ENCODE measurements at places on chromosomes 6 and 20. TPM values are rescaled to one million over a fixed set of nuclear protein-coding genes. Genes with fewer than 3 reads are reported as not detected.

SPAG4 gene
- 15.7 TPM for total RNA-seq

DNA sequence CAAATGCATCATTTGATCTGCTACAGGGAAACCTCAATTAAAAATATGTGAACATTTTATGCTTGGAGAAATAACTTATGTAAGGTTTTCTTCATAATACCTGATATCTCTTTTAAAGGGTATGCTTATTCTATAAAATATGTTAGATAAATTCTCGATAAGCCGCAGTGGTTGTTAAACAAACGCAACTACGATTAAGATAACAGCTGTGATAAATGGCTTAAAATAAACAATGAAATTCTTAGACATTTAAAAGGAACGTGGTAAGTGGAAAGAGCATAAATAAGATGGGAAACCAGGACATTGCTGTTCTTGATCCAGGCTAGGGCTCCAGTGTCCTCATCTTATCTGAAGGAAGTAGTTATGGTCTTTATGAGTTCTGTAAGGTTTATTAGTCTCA is 415.9 kb downstream of the CD83 start:
- H3K4me3 ChIP-seq = no peak overlapping the region
- no peak overlapping the region for H3K27ac ChIP-seq
- no peaks in the 10 kb centered on the region for H3K27me3 ChIP-seq
- DNase-seq = no peak
- no peaks in the 10 kb centered on the region for H3K36me3 ChIP-seq
- H3K4me1 ChIP-seq = peaks cover 2% of the 10 kb centered on the region

GRCh38 chr6:150144294-150144868 is 1.5 kb downstream of the PPP1R14C start:
- H3K4me1 ChIP-seq = peaks cover 5% of the 10 kb centered on the region
- no peaks in the 10 kb centered on the region for H3K36me3 ChIP-seq

- H3K4me1 ChIP-seq = no peaks in the 10 kb centered on the region
- no peak overlapping the region for H3K4me3 ChIP-seq
- no peaks in the 10 kb centered on the region for H3K36me3 ChIP-seq
- H3K27ac ChIP-seq = no peak overlapping the region
- DNase-seq = no peak
These were observed 314.7 kb upstream of the CNR1 start for GRCh38 chr6:88480816-88481215.

PROCR gene
- 1.5 TPM for total RNA-seq

GRCh38 chr6:287489-287860 is 4.8 kb upstream of the DUSP22 start:
- no peak overlapping the region for H3K27ac ChIP-seq
- H3K27me3 ChIP-seq = no peaks in the 10 kb centered on the region
- H3K36me3 ChIP-seq = peaks cover 2% of the 10 kb centered on the region
- no peak overlapping the region for H3K4me3 ChIP-seq

DNA sequence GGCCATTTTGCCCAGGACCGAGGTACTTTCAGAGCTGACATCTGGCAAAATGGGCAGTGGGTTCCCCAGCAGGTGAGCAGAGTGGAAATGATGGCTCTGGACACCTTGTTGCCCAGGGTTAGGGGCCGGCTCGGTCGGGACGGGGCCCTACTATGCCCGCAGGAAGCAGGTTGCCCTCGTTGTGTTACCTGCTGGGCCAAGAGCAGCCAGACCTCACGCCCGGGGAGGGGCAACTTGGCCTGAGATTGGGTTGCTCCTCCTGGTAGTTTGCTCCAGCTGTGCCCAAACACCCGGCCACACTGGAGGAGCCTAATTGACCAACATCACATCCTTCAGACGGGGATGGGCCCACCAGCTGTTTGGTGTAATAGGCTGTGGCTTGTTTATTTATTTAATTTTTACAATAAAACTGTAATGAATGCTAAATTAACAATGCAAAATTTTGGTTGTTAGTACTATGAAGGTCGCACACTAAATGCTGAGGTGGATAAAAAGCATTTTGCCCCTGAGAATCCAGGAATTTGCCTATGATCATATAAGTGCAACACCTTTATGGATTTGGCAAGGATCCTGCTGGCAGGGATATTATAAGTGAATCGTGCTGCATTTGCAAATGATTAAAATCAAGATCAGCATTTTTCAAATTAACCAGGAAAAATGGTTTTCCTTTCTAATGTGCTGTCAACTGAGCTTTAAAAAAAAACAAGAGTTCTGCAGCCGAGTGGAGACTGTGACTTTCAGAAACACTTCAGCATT is 26.6 kb upstream of the PCMTD2 start:
- no peaks in the 10 kb centered on the region for H3K36me3 ChIP-seq
- peaks cover 35% of the 10 kb centered on the region for H3K4me1 ChIP-seq
- no peak for DNase-seq
- no peaks in the 10 kb centered on the region for H3K27me3 ChIP-seq
- no peak overlapping the region for H3K27ac ChIP-seq

- peaks cover 8% of the 10 kb centered on the region for H3K4me1 ChIP-seq
- H3K27me3 ChIP-seq = peaks cover 40% of the 10 kb centered on the region
- DNase-seq = no peak
- H3K36me3 ChIP-seq = peaks cover 3% of the 10 kb centered on the region
These were observed 15.4 kb downstream of the SH3BGRL2 start for GRCh38 chr6:79646561-79646960.

- peaks cover 50% of the 10 kb centered on the region for H3K4me1 ChIP-seq
- H3K27ac ChIP-seq = no peak overlapping the region
- H3K36me3 ChIP-seq = no peaks in the 10 kb centered on the region
- no peak overlapping the region for H3K4me3 ChIP-seq
These were observed 27.1 kb downstream of the TOP1 start for GRCh38 chr20:41055679-41056078.

- peaks cover 17% of the 10 kb centered on the region for H3K4me1 ChIP-seq
- no peaks in the 10 kb centered on the region for H3K36me3 ChIP-seq
- H3K4me3 ChIP-seq = no peak overlapping the region
- no peak overlapping the region for H3K27ac ChIP-seq
- peaks cover 52% of the 10 kb centered on the region for H3K27me3 ChIP-seq
These were observed 91.7 kb upstream of the NFATC2 start for GRCh38 chr20:51634257-51634656.

TP53INP2 gene
- total RNA-seq = 62.0 TPM

DNA sequence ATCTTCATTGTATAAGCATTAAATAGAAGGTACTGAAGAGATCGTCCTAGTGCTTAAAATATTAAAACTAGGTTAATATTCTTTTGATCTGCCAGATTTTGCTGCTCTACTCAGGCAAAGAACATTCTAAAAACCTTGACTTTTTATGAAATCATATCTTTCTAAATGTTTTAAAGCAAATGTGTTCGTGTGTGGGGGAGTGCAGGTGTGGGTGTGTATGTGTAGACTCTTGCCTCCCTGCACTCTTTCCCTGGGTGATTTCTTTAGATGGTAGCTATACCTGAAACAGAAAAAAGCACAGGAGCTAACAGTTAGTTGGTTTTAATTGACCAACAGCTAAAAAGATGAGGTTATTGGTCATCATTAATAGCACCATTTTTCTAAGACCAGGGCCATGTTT is 5.7 kb downstream of the NRSN1 start:
- no peaks in the 10 kb centered on the region for H3K27me3 ChIP-seq
- no peak overlapping the region for H3K27ac ChIP-seq
- H3K4me1 ChIP-seq = no peaks in the 10 kb centered on the region
- no peaks in the 10 kb centered on the region for H3K36me3 ChIP-seq

GRCh38 chr20:25510721-25511120 is 74.6 kb downstream of the NINL start:
- no peaks in the 10 kb centered on the region for H3K4me1 ChIP-seq
- DNase-seq = no peak
- H3K4me3 ChIP-seq = no peak overlapping the region
- peaks cover 4% of the 10 kb centered on the region for H3K36me3 ChIP-seq

GRCh38 chr20:48703107-48703506 is 124.7 kb downstream of the PREX1 start:
- H3K36me3 ChIP-seq = peaks cover 11% of the 10 kb centered on the region
- peak overlapping the region; percentile 85 for H3K27ac ChIP-seq
- DNase-seq = no peak
- no peak overlapping the region for H3K4me3 ChIP-seq
- H3K27me3 ChIP-seq = no peaks in the 10 kb centered on the region

GRCh38 chr6:36118550-36119107 is 11.7 kb upstream of the MAPK13 start:
- peak overlapping the region; percentile 93 for H3K27ac ChIP-seq
- peaks cover 77% of the 10 kb centered on the region for H3K4me1 ChIP-seq
- no peaks in the 10 kb centered on the region for H3K36me3 ChIP-seq
- peak overlapping the region; percentile 64 for H3K4me3 ChIP-seq

FAM184A gene
- 2.1 TPM for total RNA-seq

SHLD1 gene
- total RNA-seq = 9.4 TPM

GRCh38 chr20:38939686-38940085 is 13.5 kb downstream of the FAM83D start:
- peaks cover 6% of the 10 kb centered on the region for H3K4me1 ChIP-seq
- no peak overlapping the region for H3K27ac ChIP-seq
- no peak overlapping the region for H3K4me3 ChIP-seq
- no peaks in the 10 kb centered on the region for H3K27me3 ChIP-seq
- DNase-seq = no peak

- peak; percentile 40 for DNase-seq
- peaks cover 4% of the 10 kb centered on the region for H3K4me1 ChIP-seq
- H3K36me3 ChIP-seq = no peaks in the 10 kb centered on the region
These were observed 12.1 kb downstream of the FOXS1 start for GRCh38 chr20:31833130-31833930.

- H3K27me3 ChIP-seq = no peaks in the 10 kb centered on the region
- no peaks in the 10 kb centered on the region for H3K4me1 ChIP-seq
- no peak overlapping the region for H3K4me3 ChIP-seq
- no peak for DNase-seq
- H3K27ac ChIP-seq = no peak overlapping the region
These were observed 54.0 kb downstream of the TMEM242 start for GRCh38 chr6:157269261-157269794.

DNA sequence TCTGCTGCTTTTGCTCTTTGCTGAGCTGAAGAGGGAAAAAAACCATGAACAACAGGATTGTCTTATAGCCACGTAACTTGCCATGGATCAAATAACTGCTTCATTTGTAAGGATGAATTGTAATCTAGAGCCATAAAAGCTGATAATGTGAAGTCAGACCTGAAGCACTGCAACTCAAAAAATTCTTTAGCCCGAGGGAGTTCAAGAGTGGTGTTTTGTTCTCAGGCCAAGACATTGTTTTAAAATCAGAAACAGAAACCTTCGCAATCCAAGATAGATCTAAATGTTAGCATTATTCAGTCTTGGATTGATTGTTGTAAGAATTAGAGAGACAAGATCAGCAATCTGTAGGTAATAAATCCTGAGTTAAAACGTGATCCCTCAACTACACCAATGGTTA is at the start of gene TRAPPC3L:
TRAPPC3L (minus strand) TSS at position 34 of the 400 bp plus-strand sequence. CDS start 170 bp downstream, outside the sequence.
- H3K27ac ChIP-seq = no peak within 1 kb of the TSS
- no peak for DNase-seq
- peaks cover 50% of the 10 kb centered on the region for H3K27me3 ChIP-seq
- H3K4me1 ChIP-seq = peaks cover 3% of the 10 kb centered on the region
- H3K4me3 ChIP-seq = no peak within 1 kb of the TSS

- H3K27me3 ChIP-seq = peaks cover 12% of the 10 kb centered on the region
- no peak overlapping the region for H3K27ac ChIP-seq
- no peak for DNase-seq
- H3K4me3 ChIP-seq = no peak overlapping the region
These were observed 49.0 kb upstream of the PAX1 start for GRCh38 chr20:21656308-21657067.

- H3K27me3 ChIP-seq = no peaks in the 10 kb centered on the region
- no peak for DNase-seq
- peaks cover 13% of the 10 kb centered on the region for H3K36me3 ChIP-seq
- H3K27ac ChIP-seq = peak overlapping the region; percentile 92
- H3K4me1 ChIP-seq = peaks cover 65% of the 10 kb centered on the region
These were observed 43.2 kb downstream of the ELMO2 start for GRCh38 chr20:46362921-46363867.

AGPAT4 gene
- total RNA-seq = 19.2 TPM

PROKR2 gene
- not detected for total RNA-seq

TRIM10 gene
- not detected for total RNA-seq

HSPA12B gene
- total RNA-seq = not detected

DNA sequence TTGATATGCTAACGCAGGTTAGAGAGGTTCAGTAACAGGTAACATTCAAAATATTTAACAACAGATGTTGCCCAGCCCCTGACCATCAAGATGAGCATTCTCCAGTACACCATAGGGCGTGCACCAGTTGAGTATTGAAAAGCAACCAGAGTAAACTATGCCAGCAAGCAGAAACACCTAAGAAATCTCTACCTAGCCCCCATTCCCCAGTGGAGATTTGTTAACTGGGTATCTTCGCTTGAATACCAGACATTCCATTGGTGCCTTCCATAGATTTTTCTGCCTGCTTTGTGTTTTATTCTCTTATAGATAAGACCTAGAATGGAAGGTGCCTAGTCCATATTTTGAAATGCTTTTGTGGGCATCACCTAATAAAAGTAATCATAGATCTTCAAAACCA is 623.9 kb downstream of the KIF16B start:
- no peak for DNase-seq
- no peaks in the 10 kb centered on the region for H3K27me3 ChIP-seq
- H3K36me3 ChIP-seq = no peaks in the 10 kb centered on the region

- H3K27me3 ChIP-seq = no peaks in the 10 kb centered on the region
- no peak overlapping the region for H3K27ac ChIP-seq
- no peaks in the 10 kb centered on the region for H3K36me3 ChIP-seq
- H3K4me1 ChIP-seq = peaks cover 4% of the 10 kb centered on the region
- no peak overlapping the region for H3K4me3 ChIP-seq
These were observed 380.6 kb downstream of the HDGFL1 start for GRCh38 chr6:22949967-22950366.

GABRR1 gene
- not detected for total RNA-seq

DNA sequence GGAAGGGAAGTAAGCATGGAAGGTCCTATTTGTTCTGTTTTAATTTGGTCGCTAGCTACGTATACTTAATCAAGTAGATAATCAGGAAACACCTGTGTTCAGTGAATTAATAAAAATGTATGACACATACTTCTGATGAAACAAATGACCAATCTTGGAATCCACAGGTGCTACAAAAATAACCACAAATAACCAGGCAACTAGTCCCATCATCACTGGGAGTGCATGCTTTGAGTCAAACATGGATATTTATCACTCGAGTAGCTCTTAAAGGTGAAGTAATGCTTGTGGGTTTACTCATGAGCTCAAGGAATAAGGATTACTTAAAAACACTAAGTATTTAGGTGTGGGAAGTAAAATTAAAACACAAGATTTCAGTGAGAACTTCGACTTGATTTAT is 285.6 kb upstream of the ID4 start:
- no peak overlapping the region for H3K27ac ChIP-seq
- no peak overlapping the region for H3K4me3 ChIP-seq
- H3K27me3 ChIP-seq = no peaks in the 10 kb centered on the region
- no peaks in the 10 kb centered on the region for H3K4me1 ChIP-seq

- no peaks in the 10 kb centered on the region for H3K27me3 ChIP-seq
- H3K4me3 ChIP-seq = no peak overlapping the region
- H3K36me3 ChIP-seq = no peaks in the 10 kb centered on the region
- no peak for DNase-seq
- H3K27ac ChIP-seq = no peak overlapping the region
These were observed 663.6 kb upstream of the CHD6 start for GRCh38 chr20:42281801-42282200.

Measured in T-helper 17 cell (primary cell).